ENCODE measurements at places on chromosomes 1 and 21. TPM values are rescaled to one million over a fixed set of nuclear protein-coding genes. Genes with fewer than 3 reads are reported as not detected.

TSACC gene
- total RNA-seq, result 0.65 TPM

PMF1 gene
- 77.7 TPM for total RNA-seq

CRYBG2 gene
- total RNA-seq, result 13.8 TPM

NBPF10 gene
- total RNA-seq, result 3.4 TPM

KRTAP11-1 gene
- total RNA-seq, result not detected

IVL gene
- total RNA-seq, result not detected

CAPN8 gene
- total RNA-seq, result 2.2 TPM

DMRTA2 gene
- total RNA-seq, result 0.20 TPM
